ENCODE measurements at places on chromosomes 5 and 9.
A peak's percentile ranks its signal among the peaks of the same experiment; 100 is the strongest.

DNA sequence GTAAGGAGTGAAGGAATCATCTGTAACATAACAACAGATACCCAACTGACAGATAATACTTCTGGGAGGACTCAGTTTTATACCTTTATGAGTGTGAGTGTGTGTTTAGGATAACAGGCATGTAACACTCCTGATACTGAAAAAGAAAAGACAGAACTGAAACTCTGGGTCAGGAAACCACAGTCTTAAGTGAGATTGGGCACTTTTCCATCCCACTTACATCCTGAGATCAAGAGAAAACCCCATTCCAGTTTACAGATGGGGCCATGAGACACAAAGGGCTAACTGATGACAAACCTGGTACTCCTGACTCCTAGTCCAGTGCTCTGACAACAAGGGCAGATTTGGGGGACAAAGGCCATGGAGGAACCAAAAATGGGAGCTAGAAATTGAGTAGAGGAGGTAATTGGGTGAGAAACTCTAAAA, 18.0 kb downstream of the IL5 start:
- DNase-seq, result no peak

GRCh38 chr9:15543047-15543813, 9.6 kb upstream of the CCDC171 start:
- no peak for DNase-seq

DNA sequence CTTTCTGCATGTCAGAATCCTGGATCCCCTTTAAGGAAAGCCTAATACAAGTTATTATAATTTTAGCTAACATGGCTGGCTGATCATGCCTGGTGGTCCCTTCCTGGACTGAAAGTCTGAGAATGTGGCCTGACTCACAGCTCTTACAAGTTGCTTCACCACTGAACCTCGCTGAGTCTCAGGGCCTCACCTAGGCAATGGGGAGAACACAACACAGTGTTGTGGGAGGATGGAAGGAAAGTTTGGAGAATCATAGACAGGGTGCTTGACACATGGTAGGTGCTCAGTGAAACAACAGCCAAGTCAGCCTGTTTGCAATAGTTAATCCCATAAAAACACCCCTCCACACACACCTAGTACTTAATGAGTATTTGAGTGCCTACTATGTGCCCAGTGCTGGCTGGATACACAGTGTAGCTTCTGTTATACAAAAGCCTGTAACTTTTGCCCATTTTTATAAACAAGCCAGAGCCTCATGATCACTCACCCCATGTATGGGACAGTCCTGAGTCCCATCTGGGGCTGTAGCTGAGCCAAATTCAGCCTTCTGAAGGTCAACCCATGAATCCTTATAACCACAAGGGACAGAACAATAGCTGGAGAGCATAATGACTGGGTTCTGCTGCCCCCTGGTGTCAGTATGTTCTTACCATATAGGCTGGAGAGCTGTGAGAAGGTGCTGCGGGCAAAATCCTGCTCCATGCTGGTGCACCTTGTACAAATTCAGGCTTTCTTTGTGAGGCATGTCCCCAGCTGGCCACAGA, 3.9 kb downstream of the ACSL6 start:
- peak; percentile 36 for DNase-seq

DNA sequence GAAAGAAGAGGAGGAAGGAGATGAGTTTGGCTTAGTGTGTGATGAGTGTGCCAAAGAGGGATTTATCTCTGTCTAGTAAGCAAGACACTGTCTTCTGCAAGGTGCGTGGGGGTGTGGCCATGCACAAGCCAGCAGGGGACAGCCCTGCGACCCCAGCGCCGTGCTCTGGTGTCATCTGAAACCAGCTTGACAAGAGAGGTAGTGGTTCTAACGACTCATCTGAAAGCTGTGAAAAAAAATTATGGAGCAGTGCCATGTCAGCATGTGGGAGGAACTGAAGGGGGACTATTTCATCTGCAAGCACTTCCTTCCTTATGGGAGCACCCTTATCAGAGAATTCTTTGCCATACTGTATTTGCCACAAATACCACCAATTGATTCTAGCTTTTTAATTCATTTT, 398.6 kb downstream of the PSAT1 start:
- DNase-seq, result no peak

DNA sequence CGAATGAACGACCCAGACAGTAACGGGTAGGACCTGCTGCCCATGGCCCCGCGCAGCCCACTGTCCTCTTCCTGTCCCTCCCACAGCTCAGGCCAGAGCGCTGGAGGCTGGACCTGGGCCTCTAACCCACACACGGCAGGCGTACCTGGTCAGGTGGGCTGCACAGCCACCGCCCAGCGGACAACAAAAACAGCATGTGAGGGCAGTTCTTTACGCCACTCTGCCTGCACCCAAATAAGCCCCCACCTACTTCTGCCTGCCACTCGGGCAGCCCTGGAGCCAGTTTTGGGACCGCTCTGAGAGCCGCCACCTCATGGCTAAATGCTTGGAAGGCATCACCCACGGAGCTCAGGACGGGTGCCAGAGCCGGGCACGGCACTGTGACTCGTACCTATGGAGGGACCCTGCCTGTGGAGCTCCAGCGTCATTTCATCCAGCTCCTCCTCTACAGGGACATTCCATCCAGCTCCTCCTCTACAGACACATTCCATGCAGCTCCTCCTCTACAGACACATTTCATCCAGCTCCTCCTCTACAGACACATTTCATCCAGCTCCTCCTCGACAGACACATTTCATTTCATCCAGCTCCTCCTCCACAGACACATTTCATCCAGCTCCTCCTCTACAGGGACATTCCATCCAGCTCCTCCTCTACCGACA, 18.9 kb downstream of the CLPTM1L start:
- no peak for DNase-seq

- no peak for DNase-seq
These were observed 94.4 kb upstream of the TLE4 start for GRCh38 chr9:79477241-79477840.

DNA sequence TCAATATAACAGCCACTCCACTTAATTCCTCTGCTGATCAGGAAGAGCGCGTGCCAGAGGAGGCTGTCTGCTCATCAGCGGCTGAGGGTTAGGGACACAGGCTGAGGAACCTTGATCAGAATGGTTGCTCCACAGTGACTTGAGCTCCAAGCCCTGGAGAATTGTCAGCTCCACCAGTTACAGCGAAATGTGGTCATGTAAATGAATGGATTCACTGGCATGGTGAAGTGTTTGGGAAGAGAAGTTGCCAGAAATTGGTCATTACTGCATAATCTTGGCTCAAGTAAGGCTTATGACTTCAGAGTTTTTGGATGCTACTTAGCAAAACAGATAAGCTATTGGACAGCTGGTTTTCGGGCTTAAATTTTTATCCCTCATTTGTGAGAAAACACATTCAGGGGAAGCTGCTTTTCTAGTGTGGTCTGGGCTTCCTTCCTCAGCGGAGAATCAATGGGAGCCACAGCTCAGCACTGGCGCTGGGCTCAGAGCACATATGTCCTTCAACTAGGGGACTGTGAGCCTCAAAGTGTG, 65.0 kb downstream of the PRRT1B start:
- DNase-seq, result no peak

GRCh38 chr9:18921366-18922075, 111.5 kb downstream of the SAXO1 start:
- no peak for DNase-seq

DNA sequence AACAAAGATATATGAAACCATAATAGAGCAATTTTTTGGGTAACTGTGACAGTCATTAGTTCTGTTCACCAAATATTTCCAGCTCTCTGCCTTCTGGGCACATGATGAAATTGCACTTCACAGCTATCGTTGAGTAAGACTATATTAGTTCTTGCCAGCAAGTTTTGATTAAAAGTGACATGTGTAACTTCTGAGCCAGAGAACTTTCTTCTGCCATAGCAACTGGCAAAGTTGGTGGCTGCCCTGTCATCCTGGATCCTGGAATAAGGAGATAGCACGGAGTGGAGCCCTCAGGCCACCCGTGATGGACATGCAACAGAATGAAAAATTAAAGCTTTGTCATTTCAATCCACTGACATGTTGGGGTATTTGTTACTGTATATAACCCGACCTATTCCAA, 194.4 kb upstream of the VCAN start:
- no peak for DNase-seq

GRCh38 chr5:75006865-75007822, 45.2 kb downstream of the GCNT4 start:
- DNase-seq, result no peak

- DNase-seq, result no peak
These were observed 99.6 kb downstream of the NMUR2 start for GRCh38 chr5:152305525-152305924.

- DNase-seq, result no peak
These were observed 122.3 kb upstream of the WWC1 start for GRCh38 chr5:168168978-168169698.

- DNase-seq, result no peak
These were observed 49.5 kb downstream of the RXRA start for GRCh38 chr9:134375430-134376385.

GRCh38 chr9:13071921-13072320, 207.6 kb downstream of the MPDZ start:
- no peak for DNase-seq

DNA sequence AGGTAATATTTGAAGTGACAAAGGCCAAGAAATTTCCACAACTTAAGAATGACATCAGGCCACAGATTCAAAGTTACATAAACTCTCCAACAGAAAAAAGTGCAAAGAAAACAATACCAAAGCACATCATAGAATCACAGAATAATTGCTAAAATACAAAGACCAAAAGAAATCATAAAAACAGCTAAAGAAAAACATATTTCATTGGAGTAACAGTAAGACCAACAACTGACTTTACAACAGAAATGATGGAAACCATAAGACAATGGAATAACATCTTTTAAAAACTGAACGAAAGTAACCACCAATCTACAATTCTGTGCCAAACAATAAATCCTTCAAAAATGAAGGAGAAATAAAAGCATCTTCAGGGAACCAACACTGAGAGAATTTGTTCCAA, 38.3 kb downstream of the ZDHHC21 start:
- no peak for DNase-seq

GRCh38 chr9:20319641-20320337, 302.5 kb downstream of the MLLT3 start:
- DNase-seq, result no peak

DNA sequence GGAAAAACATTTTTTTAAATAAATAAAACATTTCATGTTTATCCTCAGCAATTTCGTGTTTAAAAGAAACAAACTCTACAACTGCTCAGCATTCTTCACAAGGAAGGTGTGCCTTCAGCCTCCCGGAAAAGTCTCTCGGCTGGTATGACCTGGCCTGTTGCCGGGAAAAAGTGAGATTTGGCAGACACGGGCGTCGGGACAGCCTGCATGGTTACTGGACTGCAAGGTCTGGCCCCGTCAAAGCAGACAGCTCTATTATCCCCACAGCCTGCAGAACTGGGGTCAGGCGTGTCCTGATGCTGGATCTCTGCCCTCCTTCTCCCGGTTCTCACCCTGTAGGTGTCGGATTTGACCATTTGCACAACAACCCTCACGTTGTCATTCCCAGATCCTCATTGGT, 120.3 kb upstream of the SPATA31C2 start:
- no peak for DNase-seq

DNA sequence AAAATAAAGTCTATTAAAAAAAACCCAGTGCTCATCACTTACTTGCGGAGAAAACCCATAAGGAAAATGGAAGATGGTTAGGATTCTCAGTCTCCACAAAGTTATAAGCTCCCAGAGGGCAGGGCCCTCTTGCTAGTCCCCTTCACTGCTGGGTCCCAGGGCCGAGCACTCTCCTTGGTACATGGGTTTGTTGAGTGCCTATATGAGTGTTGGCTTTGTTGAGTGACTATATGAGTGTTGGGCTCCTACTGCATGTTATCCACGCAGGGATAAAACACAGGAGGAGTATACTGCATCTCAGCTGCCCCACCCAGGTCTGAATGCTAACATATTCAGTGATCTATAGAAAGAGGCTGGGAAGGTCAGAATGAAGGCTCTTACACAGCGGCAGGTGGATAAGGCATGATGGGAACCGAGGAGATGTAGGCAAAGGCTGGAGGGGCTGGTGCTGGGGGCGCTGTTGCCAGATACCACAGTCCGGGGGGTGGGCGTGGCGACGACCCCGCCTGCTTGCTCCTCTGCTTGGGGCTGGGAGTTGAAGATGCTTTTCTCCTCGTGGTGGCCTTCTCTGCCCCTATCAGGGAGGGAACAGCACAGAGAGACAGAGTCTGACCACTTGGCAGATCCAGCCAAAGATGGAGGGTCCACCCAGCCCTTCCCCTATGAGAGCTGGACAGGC, 11.6 kb downstream of the ORM2 start:
- no peak for DNase-seq

- DNase-seq, result no peak
These were observed 15.8 kb upstream of the FABP6 start for GRCh38 chr5:160213537-160213936.

DNA sequence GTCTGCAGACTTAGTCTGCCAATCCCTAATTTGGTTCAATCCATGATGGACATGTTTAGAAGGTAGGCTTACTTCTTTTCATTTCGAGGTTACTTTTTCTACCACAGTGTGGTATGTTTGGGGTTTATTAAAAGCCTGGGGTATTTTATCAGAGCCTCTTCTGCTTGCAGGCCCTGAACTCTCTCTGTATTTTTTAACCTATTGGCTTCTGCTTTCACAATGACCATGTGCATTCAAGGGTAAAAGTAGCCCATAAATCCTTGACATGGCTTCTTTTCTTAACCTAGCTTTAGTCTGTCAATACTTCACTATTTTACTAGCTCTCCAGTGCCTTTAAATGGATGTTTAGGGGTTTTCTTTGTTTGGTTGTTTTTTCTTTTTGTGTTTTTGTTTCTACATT, 286.6 kb downstream of the FER start:
- no peak for DNase-seq

- DNase-seq, result no peak
These were observed 10.8 kb downstream of the UBE2D2 start for GRCh38 chr5:139571966-139572365.

GRCh38 chr9:109307380-109308240, 13.2 kb downstream of the EPB41L4B start:
- DNase-seq, result no peak

DNA sequence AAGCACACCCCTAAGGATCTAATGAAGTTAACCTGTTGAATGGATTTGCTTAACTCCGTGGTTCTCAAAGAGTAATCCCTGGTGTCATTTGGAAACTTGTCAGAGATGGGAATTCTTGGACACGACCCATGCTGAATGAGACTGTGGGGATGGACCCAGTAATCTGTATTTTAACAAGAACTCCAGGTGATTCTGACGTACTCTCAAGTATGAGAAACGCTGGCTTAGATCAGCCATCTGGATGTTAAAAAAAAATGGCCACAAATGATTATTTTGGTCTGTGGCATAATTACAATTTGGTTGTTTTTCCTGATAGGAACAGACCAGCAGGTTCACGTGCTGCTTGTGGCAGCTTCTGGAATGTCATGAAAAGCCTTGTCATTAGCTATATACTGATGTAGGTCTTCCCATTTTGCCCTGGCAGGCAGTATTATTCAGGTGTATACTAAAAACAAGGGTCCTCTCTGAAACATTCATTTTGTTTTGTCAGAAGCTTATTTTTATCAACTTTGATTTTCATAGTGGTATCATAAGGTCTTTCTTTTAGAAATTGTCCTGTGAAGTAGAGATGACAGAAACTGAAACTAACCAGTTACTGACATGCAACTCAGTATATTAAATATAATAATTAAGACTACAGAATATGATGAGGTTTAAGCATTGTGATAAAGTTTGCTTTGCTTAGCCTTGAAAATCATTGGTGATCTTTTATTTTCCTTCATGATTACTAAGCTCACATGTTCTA, 15.4 kb downstream of the CPEB4 start:
- no peak for DNase-seq

GRCh38 chr5:123450640-123451039, 27.4 kb upstream of the CEP120 start:
- DNase-seq, result no peak

Data from stimulated activated CD8-positive, alpha-beta memory T cell treated with anti-CD3 and anti-CD28 coated beads, Interleukin-2, amount 100 ng/mL, for 1 hour (primary cell).